ENCODE measurements at places on chromosomes 1 and 21.

DNA sequence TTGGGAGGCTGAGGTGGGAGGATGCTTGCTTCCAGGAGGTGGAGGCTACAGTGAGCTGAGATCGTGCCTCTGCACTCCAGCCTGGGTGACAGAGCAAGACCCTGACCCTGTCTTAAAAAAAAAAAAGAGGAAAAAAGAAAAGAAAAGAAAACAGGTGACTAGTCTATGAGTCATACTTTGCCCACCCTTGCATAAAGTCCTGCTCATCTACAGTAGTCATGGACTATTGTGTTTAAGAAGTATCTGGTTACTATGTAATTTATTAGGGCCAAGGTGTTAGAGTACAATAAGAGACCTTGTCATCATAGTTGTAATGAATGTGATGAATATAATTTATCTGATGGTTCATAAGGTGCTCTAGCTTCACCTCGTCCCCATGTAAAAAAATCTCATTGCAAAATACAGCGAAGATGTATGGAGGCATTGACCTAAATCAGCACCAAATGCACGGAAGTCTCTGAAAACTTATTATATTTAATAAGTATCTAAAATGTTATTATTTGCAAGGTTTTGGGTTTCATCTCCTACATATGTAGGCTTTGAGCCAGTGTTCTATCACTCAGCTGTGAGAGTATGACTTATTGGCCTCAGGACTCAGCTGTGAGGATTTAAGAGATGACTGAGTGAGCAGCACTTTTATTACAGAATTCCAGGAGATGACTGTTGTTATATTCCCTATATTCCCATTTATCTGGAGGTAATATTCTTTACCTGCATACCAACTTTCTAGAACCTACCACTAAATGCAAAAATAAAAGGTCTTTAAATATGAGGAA, 19.9 kb upstream of the KCNJ6 start:
- no peak for DNase-seq

GRCh38 chr1:15153184-15153841, at the start of gene TMEM51:
TSS of gene TMEM51 (plus strand) at chr1:15153747. CDS start at chr1:15215088, 61,341 bp downstream.
- peak; percentile 80 for DNase-seq

- DNase-seq, result no peak
Measured at GRCh38 chr1:153368495-153368894, 6.9 kb downstream of the S100A12 start.

DNA sequence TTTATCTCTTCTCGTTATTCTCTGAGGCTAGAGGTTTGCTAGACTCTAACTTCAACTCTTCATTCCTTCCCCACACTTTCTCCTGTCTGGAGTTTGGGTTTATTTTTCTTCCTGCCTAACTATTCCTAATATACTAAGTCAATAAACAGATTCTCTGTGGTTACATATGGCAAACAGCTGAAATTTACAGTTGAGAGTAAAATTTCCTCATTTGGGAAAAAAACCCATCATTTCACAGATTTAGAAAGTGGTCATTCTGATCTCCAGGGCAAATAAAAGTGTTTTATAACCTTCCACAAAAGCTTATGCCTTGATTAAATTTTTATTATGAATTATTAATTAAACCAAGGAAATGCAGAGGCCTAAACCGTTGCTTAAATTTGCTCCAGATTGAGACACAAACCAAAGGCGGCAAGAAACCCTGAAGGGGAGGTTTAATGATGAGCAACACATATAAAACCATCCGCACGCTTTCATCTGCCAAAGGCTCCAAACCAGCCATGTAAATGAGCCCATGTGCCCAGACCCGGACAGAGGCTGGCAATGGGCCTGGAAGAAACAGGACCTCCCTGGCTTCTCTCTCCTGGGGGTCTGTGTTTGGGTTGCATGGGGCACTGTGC, 201.7 kb upstream of the LMO4 start:
- DNase-seq, result no peak

DNA sequence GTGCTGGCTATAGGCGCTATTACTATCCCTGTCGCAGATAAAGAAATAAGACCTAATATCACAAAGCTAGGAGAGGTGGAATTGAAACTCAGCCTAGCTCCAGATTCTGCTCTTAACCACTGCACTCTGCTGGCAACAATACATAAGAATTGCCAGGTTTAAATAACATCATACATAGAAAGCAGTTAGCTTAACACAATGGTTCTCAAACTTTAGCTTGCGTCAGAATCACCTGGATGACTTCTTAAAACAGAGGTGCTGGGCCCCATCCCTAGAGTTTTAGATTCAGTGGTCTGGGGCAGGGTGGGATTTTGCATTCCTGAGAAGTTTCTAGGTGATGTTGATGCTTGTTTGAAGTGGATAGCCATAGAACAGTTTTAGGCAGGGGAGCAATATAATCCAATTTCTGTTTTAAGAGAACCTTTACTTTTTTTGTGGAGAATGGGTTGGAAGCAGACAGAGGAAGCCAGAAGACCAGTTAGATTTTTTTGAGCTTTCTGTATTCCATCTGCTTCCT, 1.1 kb upstream of the POMGNT1 start:
- no peak for DNase-seq

DNA sequence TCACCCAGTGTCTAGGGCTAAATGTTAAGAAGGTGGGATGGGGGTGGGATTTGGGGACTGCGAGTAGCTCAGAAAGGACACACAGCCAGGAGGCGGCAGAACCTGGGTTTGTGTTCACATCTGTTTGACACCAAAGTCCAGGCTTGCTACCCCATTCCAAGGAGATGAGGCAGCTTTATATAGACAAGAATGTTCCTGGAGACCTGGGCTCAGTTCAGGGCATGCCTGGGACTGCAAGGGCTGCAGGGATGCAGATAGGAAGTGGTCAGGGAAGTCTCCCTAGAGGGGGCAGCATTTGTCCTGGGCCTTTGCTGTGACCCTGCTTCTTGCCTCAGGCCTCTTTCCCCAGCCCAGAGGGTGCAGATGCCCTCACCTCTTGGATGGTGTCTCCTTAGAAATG, 16.3 kb downstream of the PADI3 start:
- DNase-seq, result peak; percentile 29

DNA sequence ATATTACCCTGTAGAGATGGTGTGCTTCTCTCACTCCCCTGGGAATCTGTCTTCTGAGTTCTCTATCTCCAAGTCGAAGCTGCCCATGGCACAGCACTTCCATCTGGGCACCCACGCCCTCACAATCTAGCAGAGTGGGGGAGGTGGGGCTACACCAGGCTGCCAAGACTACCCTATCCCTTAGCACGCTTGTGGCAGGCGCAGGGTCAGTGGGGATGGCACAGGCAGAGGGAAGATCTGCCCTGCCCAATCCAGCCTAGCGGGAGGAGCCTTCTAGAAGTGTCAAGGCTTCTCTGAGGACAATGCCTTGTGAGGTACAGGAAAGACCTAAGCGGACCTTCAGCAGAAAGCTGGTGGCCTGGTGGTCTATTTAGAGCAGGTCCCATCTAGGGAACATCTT, 49.1 kb downstream of the DMAP1 start:
- no peak for DNase-seq

DNA sequence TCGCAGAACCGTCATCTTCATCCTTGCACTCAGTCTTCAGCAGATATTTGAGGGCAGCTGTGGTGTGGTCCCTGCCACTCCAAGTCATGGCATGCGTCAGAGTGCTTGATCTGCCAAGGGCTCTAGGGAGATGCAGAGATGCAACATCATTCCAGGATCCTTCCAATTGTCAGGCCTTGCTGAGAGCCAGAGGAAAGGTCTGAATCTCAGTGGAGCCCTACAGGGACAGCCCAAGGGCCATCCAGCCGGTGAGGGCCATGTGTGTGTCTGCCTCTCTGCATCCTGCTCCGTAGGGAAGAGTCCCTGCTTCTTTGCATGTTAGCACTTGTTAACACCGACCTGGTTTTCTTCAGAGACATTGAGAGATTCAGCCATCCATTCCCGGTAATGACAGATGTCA, 17.6 kb downstream of the MAPKAPK2 start:
- no peak for DNase-seq

DNA sequence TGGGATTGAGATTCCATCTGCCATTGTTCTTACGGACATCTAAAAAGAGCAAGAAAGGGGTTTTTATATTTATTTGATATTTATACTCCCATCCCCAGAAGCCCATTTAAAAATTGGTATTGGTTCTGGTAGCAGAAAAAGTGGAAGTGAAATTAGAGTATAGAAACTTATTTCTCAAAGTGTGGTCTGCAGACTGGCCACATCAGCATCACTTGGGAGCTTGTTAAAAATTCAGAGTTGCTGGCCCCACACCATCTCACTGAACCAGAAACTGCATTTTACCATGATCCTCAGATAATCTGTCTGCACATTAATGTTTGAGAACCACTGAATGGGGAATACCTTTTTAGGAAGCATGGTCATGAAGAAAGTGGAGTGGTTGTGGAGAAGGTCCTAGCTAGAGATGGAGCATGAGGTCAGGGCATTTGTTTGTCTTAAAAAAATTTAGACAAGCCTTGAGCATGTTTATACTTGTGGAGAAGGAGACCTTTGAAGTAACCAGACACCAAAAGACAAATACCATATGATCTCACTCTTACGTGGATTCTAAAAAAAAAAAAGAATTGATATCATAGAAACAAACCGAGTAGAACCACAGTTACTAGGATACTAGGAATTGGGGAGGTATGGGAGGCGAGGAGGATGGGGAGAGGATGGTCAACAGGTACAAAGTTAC, 116.3 kb downstream of the ST6GALNAC3 start:
- no peak for DNase-seq

GRCh38 chr1:27342391-27342777, 562 bp downstream of the SYTL1 start:
- DNase-seq, result no peak

DNA sequence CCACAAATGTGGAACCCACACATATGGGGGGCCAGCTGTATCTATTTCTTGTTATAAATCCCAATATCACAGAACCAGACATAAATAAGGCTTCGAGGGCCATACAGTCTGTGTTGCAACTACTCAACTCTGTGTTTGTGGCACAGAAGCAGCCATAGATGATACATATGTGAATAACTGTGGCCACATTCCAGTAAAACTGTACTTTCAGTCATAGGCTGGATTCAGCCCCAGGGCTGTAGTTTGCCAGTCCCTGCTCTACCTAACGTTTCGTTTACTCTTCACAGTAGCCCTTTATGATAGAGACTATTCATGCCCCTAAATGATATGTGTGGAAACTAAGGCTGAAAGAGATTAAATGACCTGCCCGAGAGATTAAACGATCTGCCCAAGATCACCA, 48.7 kb downstream of the FHAD1 start:
- no peak for DNase-seq

GRCh38 chr21:20997311-20997635, 936 bp upstream of the NCAM2 start:
- DNase-seq, result no peak

- DNase-seq, result no peak
Measured at GRCh38 chr1:176604461-176604860, 141.5 kb downstream of the PAPPA2 start.

DNA sequence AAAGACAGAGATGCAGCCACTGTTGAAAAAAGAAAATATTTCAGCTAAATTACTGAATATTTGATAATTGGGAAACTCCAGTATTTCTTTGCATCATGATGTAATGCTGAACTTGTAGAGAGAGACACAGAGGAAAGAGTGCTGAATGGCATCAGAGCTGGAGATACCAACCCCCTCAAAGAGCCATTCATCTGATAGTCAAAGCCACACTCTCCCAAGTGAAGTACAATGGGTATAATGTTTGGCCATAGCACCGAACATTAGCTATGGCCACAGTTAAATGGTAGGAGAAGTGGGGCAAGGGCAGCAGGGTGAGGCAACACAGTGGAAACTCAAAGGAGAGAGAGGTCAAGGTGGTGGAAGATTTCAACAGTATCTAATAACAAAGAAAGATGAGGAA, 107.5 kb upstream of the TNFSF4 start:
- DNase-seq, result no peak

- no peak for DNase-seq
Measured at GRCh38 chr1:230150615-230151014, 83.6 kb downstream of the GALNT2 start.

DNA sequence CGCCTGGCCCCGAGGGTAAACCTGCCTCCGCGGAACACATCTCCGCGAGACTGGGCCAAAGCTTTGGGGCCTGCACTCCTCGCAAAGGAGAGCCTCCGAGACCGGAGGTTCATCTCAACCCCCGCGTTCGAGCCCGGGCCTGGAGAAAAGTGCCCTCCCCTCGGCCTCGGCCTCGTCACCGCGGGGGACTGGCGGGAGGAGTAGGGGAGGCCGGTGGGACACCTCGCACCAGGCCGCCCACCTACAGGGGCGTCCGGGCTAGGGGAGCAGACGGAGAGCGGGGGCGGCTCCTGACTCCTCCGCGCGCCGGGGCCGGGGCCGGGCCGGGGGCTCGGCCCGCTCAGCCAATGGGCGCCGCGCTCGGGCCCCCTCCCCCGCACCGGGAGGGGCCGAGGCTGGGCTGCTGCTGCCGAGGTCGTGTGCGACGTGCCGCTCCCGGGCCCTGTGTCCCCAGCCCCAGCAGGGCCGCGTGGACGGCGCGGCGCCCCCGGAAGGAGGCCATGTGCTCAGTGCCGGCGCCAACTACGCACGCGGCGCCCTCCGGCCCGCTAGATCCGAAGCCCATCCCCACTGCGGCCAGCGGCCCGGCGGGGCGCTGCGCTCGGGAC, 684 bp downstream of the SLC2A1 start:
- DNase-seq, result peak; percentile 89

DNA sequence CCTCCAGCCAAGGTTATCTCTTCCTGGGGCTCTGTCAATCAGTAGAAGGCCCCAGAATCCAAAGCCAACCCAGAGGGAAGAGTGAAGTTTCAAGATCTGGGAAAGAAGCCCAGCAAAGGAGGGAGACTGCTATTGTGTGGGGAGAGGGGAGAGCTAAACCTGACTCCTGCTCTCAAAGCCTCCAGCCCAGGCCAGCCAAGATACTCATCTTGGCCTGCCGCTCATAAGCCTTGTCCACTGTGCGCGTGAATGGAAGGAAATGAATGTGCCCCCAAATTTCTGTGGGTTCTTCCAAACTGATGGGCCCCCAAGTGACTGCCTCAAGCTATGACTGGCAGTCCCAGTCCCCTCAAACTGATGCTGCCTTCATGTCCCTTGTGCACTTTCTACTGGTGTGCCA, 2.0 kb downstream of the PLXNA2 start:
- no peak for DNase-seq

DNA sequence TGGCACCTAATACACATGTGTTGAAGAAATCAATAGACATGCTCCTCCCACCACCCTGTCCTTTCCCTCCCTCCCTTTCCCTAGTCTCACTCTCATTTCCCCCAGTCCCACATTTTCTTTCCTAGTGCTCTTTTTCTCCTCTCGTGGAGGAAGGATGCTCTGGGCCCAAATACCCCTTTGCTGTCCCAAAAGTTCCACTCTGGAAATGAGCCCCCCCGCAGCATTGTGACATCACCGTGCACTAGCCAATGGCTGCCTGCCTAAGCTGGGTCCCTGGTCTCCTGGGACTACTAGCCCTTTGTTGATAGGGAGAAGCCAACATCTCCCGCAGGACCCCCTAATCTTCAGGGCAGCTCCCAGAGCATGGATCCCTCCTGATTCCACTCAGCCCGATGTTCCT, at the start of gene UBL4B:
UBL4B (plus strand) TSS at position 301 of the 400 bp plus-strand sequence; CDS start at position 393, 92 bp downstream.
- no peak for DNase-seq

GRCh38 chr1:236282425-236282716, 613 bp upstream of the ERO1B start:
- DNase-seq, result no peak
